Endothelial cell of umbilical vein (primary cell): ENCODE measurements at places on chromosomes 1 and 21. TPM values are rescaled to one million over a fixed set of nuclear protein-coding genes. Genes with fewer than 3 reads are reported as not detected.

Gene BSDC1
- total RNA-seq, result 64.6 and 64.8 TPM in 2 replicates

Gene UBL4B
- not detected in 2 replicates for total RNA-seq

DNA sequence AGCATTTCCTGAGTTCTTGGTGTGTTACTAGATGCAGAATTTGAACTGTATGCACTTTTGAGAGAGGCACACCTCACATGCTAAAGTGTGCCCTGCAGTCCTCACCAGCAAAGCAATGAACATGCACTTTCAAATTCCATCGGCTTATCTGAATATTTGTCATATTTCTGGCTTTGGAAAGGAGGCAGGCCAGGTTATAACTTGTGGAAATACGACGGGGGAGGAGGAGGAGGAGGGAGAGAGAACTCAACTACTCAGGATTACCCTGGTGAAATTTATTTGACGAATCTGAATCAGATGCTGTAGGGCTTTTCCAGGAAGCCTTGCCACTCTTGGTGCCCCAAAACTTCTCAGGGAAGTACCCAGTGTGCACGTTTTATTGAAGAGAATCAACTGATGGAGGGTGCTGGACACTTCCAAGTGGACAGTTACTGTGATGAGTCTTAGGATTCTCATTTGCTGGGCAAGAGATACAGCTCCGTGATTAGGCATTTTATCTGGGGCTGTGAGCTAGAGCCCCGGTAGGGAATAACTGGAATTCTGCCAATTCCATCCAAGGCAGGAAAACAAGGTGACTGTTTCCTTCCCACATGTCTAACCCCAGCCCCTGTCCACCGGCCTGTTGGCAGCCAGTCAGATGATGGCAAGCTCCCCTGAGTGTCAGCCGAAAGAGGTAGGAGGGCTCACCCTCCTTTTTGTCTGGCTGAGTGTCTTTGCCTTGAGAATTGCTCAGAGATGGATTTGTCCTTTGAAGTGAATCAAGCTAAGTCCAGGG is 3.8 kb downstream of the PDPN start:
- no peaks in the 10 kb centered on the region for H3K27me3 ChIP-seq
- H3K36me3 ChIP-seq, result no peaks in the 10 kb centered on the region
- H3K27ac ChIP-seq, result no peak overlapping the region
- no peaks in the 10 kb centered on the region for H3K4me1 ChIP-seq
- no peak overlapping the region for H3K4me3 ChIP-seq

Gene HTR6
- total RNA-seq, result not detected in 2 replicates

GRCh38 chr1:220796530-220796929 is 9.8 kb downstream of the MTARC1 start:
- H3K27ac ChIP-seq, result no peak overlapping the region
- H3K4me1 ChIP-seq, result no peaks in the 10 kb centered on the region
- no peaks in the 10 kb centered on the region for H3K36me3 ChIP-seq
- no peak for DNase-seq
- no peak overlapping the region for H3K4me3 ChIP-seq

Gene APOBEC4
- total RNA-seq, result not detected in 2 replicates
